Femur (tissue), 1 donor: ENCODE measurements at places on chromosomes 7 and 10.
A peak's percentile ranks its signal among the peaks of the same experiment; 100 is the strongest.

DNA sequence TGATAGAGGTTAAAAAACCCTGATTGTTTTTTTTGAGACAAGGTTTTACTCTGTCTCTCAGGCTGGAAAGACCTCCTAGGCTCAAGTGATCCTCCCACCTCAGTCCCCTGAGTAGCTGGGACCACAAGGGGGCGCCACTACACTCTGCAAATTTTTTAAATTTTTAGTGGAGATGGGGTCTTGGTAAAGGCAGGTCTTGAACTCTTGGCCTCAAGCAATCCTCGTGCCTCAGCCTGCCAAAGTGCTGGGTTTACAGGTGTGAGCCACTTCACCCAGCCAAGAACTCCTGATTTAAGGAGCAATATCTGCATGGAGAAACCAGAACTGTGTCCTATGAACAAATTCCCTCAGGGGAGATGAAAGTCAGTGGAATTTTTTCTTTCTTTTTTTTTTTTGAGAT, 7.3 kb upstream of the KLHDC10 start:
- peak; percentile 56 for DNase-seq

GRCh38 chr7:119963654-119964053, 309.3 kb upstream of the KCND2 start:
- no peak for DNase-seq

DNA sequence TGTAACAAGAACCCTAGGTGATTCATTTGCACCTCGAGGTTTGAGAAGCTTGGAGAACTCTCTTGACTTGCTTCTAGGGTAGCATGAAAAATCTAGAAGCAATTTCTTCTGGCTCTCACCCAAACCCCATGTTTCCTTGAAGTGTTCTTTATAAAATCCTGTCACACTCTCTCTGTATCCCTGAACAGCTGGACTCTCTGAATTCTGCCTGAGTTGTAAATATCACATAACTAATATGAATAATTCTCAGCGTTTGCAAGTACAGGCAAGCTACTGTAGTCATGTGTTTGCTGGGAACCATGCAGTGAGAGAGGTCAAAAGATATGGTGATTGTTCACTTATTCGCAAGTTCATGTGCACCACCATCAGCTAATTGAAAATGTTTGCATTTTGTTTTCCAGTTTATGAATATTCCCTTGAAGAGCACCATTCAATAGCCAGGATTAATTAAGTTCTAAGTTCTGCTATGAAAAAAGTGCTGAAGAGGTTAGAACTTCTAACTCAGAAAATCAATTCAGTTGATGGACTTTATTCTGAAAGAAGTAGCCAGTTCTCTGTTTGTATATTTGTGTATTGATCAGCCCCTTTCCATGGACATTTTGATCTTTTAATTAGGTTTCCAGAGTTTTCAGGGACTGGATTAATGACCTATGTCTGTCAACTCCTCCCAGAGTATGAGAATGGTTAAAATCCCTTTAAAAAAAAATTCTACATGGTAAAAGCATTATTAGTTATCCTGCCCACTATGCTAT, 243.0 kb downstream of the PLXDC2 start:
- no peak for DNase-seq

- peak; percentile 32 for DNase-seq
These were observed 6.6 kb upstream of the TPK1 start for GRCh38 chr7:144842377-144842851.

GRCh38 chr7:142438235-142438922, 180.5 kb upstream of the PRSS58 start:
- no peak for DNase-seq

DNA sequence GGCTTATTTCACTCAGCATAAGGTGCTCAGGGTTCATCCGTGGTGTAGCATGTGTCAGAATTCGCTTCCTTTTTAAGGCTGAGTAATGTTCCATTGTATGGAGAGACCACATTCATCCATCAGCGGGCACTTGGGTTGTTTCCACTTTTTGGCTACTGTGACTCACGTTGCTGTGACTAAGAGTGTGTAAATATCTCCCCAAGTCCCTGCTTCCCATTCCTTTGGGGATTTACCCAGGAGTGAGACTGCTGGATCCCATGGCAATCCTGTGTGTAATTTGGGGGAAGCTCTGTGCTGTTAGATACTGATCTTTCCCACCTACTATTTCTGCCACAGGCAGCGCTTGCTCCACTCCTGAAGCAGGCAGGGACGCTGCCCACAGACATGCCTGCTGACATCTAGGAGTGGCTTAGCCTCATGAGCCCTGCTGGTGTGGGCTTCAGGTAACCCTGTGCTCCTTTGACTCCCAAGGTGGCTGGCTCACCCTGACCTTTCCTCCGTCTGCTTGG, 346.0 kb downstream of the FRMD4A start:
- no peak for DNase-seq

- no peak for DNase-seq
These were observed 35.6 kb downstream of the PLAU start for GRCh38 chr10:73946253-73947145.

DNA sequence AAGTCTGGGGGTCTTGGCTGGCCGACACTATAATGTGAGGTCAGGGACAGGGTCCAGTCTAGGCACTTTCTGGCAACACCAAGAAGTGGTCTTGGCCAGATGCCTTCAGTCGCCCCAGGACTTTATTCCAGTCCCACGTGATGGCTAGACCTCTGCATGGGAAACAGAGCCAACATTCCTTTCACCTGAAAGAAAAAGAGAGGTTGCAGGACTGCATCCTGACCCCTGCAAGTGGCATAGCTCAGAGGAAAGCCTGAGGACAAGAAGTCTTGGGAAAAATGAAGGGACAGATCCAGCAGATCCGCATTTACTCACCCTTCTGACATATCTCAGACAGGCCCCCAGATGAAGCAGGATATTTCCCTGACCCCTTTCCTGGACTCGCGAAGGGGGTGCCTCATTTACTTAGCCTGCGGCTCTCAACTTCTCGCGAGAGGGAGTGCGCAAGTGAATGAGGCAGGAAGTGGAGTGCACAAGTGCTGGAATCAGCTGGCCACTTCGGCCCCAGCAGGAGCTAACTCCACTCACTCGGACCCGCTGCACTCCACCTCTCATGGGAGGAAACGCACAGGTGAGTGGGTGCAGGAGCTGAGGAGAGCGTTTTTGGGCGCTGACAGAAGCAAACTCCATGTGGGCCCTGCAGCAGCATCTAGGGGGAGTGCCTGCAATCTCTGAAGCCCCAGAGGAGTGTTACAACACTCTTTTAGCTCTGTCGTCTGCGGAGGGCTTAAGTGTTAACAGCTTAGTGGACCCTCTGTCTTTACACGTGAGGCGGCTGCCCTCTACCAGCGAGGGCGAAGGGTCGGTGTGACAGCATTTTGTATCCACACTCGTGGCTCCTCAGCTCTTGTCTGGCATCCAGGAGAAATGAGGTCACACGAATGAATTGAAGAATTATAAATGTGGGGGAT, 916.2 kb upstream of the GHITM start:
- no peak for DNase-seq

- no peak for DNase-seq
These were observed 34.2 kb upstream of the CHST15 start for GRCh38 chr10:124127563-124127962.

- no peak for DNase-seq
These were observed 13.6 kb downstream of the CPA1 start for GRCh38 chr7:130393841-130394411.

GRCh38 chr10:31315453-31315852, 3.6 kb upstream of the ZEB1 start:
- no peak for DNase-seq

- DNase-seq, result no peak
These were observed 206.9 kb downstream of the PTEN start for GRCh38 chr10:88070080-88070880.

DNA sequence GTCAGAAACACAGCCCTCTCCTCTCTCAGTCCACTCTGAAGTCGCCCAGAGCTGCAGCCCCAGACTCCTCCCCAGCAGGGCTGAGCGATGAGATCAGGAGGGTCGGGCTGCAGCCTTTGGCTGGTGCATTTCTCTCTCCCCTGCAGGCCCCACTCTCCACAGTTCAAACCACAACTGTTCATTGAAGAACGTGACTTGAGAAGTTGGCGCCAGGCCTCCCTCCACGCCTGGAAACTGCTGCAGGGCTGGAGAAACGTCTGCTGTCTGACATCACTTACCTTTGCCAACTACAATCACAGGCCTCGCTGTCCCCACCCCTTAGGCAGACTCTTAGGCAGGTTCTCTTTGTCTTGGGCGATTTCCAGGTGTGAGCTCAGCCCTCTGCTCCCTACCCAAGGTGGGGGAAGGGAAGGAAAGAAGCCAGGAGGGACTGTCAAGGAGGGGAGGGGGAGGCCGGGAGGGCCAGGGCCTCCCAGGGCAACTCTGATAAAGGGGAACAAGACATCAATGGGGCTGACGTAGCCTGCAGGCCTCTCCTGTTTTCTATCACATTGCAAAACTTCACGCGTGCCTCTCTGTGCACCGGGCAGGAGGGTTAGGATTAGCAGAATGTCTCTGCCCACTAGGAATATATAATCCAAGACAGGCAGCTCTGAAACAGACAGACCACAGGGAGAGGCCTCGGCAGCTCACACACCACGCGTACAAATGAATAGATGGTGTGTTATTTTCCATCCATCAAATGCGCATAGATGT, 32.7 kb downstream of the CALML5 start:
- peak; percentile 92 for DNase-seq

- no peak for DNase-seq
These were observed 10.9 kb downstream of the TMEM72 start for GRCh38 chr10:44922021-44922420.

GRCh38 chr10:48399056-48399541, 92.6 kb downstream of the MAPK8 start:
- DNase-seq, result no peak

DNA sequence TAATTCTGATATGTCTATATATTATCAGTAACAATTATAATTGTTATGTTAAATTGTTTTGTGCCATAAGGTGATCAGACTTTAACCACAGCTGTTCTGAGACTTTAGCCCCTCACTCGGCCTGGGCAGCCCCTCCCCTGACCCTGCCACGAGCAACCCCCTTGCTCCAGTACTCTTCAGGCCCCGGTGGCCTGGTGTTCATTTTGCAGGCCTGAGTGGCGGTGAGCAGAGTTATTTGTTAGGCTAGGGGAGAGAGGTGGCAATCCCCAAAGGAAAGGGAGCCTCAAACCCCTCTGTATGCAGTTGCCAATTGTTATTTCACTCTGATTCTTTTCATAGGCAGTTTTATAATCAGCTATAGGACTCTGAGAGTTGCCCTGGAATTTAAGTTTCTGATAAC, 22.9 kb upstream of the CREB3L2 start:
- DNase-seq, result no peak

DNA sequence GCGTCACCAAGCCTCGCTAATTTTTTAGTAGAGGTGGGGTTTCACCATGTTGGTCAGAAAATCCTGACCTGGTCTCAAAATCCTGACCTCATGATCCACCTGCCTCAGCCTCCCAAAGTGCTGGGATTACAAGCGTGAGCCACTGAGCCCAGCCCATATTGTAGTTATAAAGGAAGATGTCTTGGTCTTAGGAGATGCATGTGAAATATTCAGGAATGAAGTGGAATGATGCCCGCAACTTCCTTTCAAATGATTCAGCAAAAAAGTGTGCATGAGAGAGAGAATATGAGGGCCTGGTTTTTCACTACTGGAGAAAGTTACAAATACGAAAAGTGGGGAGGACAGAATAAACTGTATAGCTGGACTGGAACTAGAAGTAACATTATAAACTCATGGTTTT, 15.9 kb downstream of the TMEM209 start:
- DNase-seq, result no peak

GRCh38 chr10:89648074-89648473, 3.0 kb upstream of the PANK1 start:
- DNase-seq, result no peak

DNA sequence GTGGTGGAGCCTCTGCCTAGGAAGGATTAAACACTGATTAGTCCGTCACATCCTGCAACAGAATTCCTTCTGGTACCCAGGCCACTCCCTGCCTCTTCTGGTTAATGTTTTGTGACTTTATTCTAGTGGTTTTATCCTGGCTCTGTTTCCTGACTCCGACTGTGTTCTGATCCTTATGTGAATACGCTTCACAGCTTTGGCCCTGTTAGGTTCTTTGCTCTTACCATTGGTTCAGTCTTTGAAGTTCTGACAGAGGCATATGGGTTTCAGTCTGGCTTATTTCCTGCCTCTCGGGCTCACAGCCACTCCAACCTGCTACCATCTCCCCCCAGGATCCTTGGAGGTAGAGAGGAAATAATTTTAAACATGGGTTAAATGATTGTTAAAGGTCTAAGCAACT, 23.2 kb upstream of the FGL2 start:
- no peak for DNase-seq

DNA sequence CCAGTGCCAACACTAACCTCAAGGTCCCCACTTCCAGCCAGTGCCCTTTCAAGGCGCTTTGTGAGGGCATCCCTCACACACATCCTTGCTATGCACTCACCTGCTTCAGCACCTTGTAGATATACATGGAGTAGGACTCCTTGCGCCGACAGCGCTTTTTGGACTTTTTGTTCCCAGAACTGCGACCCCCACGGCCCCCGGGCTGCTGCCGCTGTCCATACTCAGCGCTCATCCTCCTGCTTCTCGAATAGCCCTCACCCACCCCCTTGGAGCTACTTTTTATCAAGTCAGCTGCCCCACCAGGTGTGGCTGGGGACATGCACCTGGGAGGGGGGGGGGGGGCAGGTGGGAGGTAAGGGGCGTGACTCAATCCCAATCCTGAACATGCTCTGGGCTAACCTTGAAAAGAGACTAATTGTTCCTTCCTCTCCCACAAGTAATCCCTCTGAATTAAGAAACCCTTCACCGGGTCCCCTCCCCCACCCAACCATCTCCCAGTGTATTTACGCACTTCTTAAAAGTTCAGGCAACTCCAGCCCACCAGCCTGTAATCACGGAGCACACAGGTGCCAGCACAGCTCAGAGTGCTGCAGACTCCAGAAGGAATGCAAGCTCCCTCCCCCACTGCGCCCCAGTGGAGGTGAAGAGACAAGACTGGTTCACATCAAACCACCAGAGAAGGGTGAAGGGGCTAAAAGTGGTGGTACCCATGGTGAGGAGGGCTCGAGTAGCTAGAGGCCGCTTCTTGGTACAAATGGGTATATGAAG, at the start of gene H2BK1:
Gene H2BK1, minus strand, starts transcription at position 402 of the 768 bp plus-strand sequence. Its CDS starts 170 bp downstream, at position 232.
- no peak for DNase-seq

DNA sequence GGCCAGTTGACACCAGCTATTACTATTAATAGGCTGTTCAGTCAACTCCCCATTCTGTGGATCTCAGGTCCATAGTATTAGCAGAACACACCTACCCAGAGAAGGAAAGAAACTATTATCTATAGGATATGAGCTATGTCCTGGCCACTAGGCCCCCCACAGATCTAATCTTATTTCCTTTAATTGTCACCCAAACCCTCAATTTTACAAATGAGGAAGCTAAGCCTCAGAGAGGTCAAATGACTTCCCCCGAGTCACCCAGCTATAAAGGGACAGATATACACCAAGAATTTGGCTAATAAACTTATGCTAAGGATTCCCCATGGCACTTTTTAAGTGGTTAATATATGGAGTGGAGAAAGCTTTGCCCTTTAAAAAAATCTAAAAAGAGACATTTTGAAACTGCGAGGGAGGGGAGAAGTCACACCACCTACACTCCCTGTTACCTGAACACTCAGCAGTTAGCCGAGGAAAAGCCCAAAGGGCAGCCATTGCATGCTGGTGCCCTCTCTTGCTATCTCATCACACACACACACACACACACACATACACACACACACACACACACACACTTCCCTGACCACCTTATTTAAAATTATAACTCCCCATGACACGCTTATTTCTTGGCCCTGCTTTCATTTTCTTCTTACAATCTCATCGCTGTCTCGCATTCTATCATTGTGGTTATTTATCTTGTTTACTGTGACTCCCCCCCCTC, 157.0 kb upstream of the ADO start:
- no peak for DNase-seq
